Activated CD4-positive, CD25-positive, alpha-beta regulatory T cell treated with anti-CD3 and anti-CD28 coated beads, Interleukin-2, amount 50 U/mL, for 72 hours (primary cell): ENCODE measurements at places on chromosomes 16 and 17.
A peak's percentile ranks its signal among the peaks of the same experiment; 100 is the strongest.

DNA sequence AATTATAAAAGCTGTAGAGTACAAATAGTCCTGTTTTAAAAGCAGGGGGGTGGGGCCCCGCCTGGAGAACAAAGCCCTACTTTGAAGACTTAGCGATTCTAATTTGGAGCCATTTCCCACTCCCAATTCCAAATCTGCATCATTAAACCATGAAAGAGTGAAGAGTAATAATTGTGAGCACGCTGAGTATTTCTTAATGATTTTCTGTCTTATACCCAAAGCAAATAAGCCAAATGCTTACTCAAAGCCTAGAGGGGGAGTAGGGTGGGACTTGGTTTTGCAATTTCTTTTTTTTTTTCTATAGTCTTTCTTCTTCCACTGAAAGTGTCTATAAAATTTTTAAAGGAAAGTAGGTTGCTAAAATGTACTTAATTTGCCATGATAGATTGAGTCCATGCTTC is 470.1 kb downstream of the TOX3 start:
- DNase-seq, result no peak

DNA sequence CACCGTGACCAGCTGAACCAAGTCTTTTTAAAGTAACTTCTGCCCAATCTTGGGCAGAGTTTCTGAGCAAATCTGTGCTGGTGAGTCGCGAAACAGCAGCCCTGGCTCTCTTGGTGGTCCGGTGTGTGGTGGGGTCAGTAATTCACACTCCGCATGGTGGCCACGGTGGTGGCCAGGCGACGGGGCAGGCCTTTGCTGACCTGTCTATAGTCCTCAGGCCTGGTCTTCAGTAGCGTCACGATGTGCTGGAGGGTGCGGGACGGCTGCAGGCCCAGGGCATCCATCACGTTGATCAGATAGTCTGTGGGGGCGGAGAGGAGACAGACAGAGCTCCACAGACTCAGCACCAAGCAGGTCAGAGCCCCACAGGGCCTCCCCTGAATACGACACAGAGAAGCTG is 64.2 kb downstream of the COG7 start:
- DNase-seq, result no peak

GRCh38 chr17:50359005-50359699 is 13.2 kb downstream of the XYLT2 start:
- DNase-seq, result no peak

GRCh38 chr16:5480431-5481195 is 383.0 kb upstream of the EEF2KMT start:
- DNase-seq, result no peak

GRCh38 chr16:88084881-88085280 is 133.6 kb downstream of the BANP start:
- no peak for DNase-seq

DNA sequence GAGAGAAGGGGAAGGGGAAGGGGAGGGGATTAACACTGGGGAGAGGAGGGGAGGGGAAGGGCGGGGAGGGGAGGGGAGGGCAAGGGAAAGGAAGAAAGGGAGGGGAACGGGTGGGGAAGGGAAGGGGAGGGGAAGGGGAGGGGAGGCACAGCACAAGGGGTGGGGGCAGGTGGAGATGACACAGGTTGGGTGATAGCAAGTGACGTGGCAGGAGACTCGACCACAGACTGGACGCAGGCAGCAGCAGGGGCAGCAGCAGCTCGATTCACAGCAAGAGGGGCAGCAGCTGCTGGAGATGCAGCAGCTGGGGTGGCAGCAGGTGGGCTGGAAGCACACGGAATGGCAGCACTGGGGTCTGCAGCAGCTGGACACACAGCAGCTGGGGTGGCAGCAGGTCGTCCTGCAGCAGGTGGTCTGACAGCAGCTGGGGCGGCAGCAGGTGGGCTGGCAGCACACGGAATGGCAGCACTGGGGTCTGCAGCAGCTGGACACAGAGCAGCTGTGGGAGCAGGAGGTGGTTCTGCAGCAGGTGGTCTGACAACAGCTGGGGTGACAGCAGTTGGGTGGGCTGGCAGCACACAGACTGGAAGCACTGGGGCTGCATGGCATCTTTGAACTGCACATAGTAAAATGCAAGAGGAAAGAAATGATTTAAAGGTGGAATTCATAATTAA is at the start of gene KRTAP4-16:
Gene KRTAP4-16 (minus strand): TSS at position 624 of the 674 bp plus-strand sequence. CDS start 0 bp downstream, at position 624.
- no peak for DNase-seq

DNA sequence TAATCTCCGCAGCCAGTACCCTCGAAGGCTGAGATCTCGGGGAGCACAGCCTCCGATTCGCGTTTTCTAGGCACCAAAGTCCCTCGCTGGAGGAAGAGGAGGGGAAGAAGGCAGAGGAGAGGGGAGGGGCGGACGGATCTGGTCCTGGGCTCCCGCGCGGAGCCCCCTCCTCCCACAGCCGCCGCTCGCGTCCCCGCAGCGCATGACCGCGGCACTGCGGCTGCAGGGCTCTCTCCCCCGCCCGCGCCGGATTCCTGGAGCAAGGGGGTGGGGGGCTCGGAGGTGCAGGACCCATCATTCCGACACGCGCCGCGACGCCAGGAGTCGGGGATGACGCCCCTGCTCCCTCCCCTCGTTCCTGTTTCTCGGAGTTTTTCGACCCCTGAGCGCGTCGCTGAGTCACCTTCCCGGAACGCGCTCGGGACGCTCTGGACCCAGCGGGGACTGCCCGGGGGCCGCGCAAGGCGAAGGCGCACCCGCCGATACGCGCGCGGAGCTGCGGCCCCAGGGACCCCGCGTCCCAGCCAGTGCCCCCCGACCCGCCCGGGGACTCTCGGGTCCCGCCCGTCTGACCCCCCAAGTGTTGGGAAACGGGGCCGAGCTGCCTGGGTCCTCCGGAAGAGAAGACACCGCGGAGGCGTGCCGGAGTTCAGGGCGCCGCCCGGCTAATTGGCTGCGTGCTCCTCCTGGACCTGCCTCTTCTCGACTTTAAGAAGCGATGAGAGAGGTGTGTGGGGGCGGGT is 1.4 kb upstream of the SPHK1 start:
- no peak for DNase-seq

GRCh38 chr17:62713086-62713881 is 85.8 kb downstream of the MRC2 start:
- DNase-seq, result no peak

DNA sequence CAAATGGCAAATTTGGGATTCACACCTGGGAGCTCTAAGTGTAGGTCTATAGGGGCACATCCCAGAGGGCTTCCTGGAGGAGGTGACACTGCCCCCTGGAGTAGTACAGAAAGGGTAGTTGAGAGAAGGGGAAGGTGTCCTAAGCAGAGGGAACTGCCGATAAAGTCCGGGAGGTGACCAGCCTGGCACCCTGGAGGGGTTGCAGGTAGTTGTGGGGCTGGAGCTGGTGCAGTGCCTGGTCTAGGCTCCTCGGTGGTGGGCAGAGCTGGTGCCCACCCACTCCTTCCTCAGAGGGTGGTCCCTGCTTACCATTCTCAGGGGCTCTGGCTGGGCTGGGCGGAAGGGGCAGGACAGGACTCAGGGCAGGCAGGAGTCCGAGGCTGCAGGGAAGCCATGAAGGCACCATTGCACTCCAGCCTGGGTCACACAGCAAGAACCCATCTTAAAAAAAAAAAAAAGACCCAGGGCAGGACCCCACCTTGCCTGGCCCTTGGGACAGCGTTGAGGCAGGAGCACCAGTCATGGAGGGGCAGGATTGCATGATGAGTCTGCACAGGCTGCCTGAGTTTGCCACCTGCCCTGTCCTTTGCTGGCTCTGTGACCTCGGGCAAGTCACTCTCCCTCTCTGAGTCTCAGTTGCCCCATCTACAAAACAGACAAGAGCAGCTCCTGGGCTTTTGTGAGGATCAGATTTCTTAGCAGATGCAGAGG is 43.8 kb downstream of the LAT start:
- DNase-seq, result peak; percentile 32

GRCh38 chr17:83180996-83181481 is 101.6 kb downstream of the METRNL start:
- DNase-seq, result peak; percentile 18

DNA sequence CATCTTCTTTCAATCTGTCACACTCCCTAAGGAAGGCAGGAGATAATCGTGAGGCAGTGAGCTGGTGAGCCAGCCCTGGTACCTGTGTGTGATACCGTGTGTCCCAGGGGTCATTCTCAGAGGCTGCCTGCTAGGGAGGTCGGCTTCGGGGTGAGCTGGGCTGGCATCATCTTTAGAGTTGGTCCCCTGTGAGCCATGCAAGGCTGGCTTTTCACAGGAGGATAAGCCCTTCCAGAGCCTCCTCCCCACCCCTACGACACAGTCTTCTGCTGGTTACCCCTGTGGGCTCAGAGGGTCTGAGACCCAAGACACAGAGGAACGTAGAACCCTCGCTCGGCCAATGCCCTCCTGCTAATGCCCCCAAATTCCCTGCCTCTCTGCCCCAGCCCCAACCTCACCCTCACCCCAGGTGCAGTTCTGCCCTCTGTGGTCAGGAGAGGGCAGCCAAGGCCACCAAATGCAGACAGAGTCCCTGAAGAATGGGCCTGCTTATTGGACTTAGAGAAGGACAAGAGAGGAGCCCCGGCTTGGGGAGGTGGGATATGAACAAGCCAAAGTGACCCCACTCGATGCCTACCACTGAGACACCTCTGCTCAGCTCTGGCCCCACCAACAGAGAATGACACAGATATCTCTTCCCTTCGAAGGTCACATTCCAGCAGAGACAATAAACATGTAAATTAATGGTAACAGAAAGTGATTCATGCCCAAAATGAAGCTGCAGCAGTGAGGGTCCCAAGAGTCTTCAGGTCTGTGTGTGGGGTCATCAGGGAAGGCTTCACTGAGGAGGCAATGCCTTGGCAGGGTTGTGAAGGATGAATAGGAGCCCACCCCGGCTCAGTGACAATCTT is 80.8 kb upstream of the CCL1 start:
- DNase-seq, result no peak

DNA sequence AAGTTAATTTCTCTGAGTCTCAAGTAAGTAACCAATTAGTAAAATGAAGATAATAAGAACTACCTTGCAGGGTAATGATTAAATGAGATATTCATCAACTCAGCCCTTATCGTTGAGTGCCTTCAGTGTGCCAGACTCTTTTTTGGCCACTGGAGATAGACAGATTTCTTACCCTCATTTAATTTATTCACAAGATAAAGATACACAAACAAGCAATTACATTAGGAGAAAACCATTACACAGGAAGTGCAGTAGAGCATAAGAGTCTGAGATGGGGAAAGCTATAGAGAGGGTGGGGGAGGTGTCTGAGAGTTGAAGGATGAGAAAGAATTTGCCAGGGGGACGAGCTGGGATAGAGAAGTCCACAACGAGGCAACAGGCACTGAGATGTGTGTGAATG is 72.5 kb upstream of the BCAR1 start:
- no peak for DNase-seq

DNA sequence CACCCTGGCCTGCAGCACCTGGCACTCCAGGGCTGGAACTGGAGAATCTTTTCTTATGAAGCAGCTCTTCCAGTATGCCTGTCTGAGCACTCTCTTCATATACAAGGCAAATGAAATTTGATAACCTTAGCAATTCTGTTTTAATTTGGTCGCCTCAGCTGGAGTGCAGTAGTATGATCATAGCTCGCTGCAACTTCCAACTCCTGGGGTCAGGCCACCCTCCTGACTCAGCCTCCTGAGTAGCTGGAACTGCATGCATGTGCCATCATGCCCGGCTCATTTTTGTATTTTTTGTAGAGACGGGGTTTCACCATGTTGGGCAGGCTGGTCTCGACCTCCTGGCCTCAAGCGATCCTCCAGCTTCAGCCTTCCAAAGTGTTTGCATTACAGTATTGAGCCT is 140.8 kb upstream of the CHMP6 start:
- DNase-seq, result no peak

DNA sequence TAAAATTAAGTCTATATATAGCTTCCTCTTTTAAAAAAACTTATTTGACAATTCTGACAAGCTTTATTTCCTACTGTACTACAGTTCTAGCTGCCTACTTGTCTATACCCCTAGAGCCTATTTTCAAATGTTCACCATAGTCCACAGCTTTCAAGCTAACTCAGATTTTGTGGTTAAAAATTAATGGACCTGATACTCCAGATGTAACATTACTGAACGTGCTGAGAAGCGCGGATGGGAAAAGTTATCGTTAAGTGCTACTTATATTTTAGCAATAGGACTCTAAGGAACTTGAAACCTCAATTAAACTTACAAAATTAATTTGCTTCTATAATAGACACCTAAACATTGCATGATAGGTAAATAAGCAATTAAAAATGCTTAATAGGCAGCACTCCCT is 31.2 kb downstream of the GNA13 start:
- no peak for DNase-seq

DNA sequence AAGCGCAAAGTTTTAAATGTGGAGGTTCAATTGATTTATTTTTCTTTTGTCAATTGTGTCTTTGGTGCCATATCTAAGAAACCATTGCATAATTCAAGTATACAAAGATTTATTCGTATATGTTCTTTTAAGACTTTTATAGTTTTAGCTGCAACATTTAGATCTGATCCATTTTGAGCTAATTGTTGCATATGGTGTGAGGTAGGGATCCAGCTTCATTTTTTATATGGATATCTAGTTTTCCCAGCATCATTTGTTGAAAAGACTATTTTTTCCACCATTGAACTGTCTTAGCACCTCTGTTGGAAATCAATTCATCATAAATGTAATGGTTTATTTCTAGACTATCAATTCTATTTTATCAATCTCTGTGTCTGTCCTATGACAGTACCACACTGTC is 2.1 kb upstream of the CCR7 start:
- no peak for DNase-seq

DNA sequence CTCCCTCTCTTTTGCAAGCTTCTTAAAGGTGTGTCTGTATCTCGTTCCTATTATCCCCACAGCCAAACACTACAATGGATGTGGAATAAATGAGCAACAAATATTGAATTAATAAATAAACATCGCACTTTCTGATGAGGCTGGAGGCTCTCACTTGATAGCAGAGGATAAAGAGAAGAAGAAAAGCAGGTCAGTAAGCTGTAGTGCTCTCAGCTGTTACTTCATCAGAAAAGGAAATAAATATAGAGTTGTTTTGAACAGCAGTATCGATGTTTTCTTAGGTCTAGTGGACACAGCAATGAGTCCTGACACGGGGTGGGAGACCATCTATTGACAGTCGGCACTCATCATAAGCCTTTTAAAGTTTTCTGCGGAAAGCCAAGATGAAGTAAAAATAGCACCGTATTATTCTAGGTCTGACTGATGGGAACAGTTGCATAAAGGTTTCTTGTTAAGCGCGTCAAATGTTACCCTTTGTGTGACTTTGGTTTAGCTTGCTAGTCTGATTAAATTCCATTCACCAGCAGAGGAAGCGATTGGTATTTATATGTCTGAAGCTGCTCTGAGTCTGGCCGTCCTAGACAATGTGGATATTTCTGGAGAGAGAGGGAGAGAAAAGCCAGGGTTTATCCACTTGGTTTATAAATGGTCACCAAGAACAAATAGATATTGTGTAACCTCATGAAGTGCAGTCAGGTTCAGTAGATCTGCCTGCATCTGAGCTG is 646.1 kb downstream of the CDH11 start:
- no peak for DNase-seq

- no peak for DNase-seq
Measured at GRCh38 chr17:80455336-80455710, 21.1 kb downstream of the NPTX1 start.
